Lung microvascular endothelial cell (primary cell): ENCODE measurements at places on chromosomes 11 and 22.

- peak; percentile 89 for DNase-seq
Observed at GRCh38 chr11:13745165-13745564, 76.7 kb downstream of the FAR1 start.

DNA sequence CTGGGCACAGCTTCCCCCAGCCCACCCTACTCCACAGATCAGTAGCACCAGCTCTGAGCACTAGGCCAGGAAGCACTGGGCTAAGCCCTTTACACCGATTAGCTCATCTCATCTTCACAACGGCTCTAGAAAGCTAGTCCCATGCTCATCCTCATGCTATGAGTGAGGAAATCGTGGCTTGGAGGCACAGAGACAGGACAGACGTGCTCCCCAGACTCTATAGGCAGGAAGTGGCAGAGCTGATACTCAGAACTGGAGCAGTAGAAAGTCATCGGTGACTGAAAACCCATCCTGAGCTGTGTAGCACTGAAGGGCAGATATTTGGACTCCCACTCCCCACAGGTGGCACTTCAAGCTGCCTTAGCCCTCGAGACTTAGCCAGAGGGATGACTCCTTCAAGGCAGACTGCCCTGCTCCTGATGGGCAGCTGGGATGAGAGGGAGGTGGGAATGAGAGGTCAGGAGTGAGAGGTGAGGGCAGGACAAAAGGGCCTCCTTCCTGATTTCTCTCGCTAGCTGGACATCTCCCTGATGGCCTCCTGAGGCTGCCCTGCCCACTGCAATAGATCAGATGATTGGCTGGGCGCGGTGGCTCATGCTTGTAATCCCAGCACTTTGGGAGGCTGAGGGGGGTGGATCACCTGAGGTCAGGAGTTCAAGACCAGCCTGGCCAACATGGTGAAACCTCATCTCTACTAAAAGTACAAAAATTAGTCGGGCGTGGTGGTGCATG is 9.7 kb downstream of the CD5 start:
- no peak for DNase-seq

DNA sequence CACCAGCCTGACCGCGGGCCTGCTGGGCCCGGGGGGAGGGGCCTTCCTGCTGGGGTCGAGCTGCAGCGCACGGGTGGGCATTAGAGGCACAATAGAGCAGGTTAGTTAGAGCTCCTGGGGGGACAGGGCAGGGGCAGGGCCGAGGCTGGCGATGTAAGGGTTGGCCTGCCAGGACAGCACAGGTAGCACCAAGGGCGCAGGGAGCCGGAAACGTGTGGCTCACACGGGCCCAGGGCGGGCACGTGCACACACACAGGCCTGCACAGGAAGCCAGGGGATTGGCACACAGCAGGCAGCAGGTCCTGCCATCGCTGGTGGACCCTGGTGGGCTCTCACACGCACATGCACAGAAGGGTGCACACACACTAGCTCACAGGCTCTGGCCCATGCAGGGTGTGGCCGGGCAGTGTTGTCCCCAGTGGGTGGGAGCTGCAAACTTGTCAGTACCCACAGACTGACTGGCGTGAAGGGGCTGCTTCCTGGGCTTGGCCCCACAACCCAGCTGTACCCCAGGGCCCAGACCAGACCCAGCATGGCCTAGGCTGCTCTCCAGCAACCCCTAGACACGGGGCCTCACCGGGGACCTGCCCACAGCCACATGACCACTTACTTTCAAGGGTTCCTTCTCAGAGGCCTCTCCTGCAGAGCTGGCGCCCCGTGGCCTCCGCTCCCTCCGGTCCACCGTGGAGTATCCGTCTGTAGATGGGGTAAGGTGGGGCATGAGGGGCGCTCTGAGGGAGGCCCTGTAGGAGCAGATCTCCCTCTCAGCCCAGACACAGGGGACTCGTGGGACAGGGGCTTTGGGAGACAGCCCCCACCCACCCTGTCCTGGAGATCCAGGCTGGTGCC is 29.9 kb upstream of the TXNRD2 start:
- no peak for DNase-seq

GRCh38 chr11:61062181-61062930 is 39.9 kb upstream of the CD5 start:
- DNase-seq: no peak

GRCh38 chr11:7442588-7443215 is 42.6 kb upstream of the OLFML1 start:
- DNase-seq: peak; percentile 69

DNA sequence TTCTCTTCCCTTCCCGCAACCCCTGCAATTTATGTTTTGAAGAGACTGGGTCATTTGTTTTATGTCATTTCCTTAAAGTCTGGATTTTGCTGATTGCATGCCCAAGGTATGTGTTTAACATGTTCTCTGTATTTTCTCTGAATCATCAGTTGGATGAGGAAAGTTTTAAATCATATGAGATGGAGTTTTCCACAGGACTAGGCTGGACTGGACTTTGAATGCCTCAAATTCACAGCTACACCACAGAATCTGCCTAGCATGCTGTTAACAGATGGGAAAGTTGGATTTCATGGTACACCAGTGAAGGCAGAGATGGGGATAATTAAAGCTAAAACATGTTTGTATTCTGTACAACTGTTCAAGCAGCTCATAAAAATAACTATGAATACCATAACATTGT is 62.6 kb downstream of the CWC15 start:
- DNase-seq: no peak

- DNase-seq: no peak
Observed at GRCh38 chr11:78991681-78992080, 417.0 kb upstream of the NARS2 start.

DNA sequence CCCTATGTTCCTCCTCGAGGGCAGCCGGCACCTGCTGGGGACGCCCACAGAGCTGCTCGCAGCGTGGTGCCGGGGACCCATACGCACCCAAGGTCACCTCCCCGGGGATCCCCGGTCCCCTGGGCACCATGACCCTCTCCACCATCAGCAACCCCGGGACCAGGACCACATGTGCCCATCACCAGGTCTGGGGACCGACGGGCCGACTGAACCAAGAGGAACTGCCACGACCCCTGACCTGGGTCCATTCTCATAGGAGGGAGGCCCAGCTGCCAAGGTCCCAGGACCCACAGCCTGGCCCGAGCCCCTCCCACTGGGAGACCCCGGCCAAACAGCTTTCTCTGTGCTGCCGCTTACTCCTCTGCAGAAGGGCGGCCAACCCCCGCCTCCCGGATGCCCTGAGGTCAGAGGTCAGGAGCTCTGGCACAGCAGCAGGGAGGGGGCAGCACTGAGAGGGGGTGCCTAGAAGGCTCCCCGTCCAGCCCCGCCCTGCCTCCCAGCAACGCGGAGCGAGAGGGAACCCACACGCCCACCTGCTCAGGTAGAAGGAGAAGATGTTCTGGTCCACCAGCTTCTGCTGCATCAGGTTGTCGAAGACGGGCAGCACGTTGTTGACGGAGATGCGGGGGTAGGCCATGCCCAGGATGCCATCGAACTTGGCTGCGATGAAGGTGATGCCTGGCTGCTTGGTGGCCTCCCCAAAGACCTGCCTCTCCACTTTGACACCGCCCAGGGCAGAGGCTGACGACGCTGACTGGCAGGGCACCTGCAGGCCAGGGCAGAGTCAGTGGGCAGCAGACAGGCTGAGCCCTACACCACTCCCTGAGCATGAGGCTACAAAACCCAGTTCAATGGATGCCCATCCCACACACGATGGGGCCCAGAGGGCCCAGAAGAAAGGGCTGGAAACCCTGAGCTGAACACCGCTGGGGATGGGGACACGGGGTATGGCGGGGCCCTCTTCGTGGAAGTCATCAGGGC is 6.6 kb downstream of the CTSD start:
- DNase-seq: no peak

DNA sequence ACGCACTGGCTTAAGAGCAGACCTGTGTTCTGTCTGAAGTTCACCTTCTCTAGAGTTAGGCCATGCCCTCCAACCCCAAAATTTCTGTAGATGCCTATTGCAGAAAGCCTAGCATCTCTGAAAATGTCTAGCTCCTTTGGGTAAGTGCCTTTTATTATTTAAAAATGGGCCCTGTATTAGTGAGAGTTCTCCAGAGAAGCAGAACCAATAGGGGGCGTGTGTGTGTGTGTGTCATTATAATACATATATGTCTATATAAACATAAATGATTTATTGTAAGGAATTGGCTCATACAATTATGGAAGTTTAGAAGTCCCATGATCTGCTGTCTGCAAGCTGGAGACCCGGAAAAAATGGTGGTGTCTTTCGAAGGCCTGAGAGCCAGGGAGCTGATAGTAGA is 144.7 kb downstream of the TTC17 start:
- DNase-seq: peak; percentile 13

- DNase-seq: no peak
Observed at GRCh38 chr11:40354121-40354520, 1105.3 kb downstream of the LRRC4C start.

GRCh38 chr11:130603335-130603906 is 155.0 kb downstream of the ADAMTS15 start:
- no peak for DNase-seq

DNA sequence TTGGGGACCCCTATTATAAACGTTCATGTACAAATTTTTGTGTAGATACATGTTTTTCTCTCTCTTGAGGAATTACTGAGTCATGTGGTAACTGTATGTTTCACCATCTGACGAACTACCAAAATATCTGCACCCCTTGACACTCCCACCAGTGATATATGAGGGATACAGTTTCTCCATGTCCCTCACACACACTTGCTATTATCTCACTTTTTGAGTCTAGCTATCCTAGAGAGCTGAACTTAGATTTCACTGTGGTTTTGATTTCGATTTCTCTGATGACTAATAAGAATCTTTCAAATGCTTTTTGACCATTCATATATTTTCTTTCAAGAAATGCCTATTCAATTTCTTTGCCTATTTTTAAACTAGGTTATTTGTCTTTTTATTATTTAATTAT is 200.2 kb downstream of the PGR start:
- no peak for DNase-seq

- no peak for DNase-seq
Observed at GRCh38 chr11:133162227-133162626, 370.1 kb downstream of the OPCML start.

GRCh38 chr11:104704888-104705287 is 193.4 kb downstream of the CASP12 start:
- peak; percentile 24 for DNase-seq

DNA sequence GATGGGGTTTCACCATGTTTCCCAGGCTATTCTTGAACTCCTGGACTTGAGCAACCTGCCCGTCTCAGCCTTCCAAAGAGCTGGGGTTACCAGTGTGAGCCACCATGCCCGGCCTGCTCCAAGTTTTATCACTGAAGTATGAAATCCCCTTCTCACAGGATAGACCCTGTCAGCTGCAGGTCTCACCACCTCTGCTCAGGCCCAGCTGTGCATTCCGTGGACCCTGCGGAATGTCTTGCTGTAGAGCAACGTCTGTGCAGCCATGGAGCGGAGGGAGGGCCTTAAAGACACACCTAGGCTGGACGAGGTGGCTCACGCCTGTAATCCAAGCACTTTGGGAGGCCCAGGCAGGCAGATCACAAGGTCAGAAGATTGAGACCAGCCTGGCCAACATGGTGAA is 625.4 kb downstream of the BRD1 start:
- DNase-seq: no peak

DNA sequence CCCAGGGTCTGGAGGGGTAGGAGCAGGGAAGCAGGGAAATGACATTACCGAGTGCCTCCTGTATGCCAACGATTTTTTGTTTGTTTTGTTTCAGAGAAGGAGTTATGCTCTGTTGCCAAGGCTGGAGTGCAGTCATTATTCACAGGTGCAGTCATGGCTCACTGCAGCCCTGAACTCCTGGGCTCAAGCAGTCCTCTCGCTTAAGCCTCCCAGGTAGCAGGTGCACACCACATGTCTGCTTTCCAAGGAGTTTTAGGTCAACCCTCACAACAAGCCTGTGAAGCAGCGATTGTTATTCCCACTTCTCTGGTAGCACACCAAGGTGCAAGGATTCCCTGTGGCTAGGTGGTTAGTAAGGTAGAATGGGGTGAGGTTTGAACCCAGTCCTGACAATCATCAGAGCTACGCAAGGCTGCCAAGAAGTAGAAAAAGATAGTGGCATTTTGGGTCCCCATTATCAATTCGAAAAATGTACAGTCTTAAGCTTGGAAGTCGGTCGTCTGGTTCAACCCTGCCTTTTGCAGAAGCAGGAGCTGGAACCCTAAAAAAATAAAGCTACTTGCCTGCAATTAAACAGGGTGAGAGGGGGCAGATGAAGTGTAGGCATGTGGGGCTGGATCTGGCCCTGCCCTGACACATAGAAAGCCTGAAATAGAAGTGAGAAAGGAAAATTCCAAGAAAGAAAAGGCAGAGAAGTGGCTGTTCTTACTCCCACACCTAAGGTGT is 9.1 kb downstream of the UCP3 start:
- no peak for DNase-seq

DNA sequence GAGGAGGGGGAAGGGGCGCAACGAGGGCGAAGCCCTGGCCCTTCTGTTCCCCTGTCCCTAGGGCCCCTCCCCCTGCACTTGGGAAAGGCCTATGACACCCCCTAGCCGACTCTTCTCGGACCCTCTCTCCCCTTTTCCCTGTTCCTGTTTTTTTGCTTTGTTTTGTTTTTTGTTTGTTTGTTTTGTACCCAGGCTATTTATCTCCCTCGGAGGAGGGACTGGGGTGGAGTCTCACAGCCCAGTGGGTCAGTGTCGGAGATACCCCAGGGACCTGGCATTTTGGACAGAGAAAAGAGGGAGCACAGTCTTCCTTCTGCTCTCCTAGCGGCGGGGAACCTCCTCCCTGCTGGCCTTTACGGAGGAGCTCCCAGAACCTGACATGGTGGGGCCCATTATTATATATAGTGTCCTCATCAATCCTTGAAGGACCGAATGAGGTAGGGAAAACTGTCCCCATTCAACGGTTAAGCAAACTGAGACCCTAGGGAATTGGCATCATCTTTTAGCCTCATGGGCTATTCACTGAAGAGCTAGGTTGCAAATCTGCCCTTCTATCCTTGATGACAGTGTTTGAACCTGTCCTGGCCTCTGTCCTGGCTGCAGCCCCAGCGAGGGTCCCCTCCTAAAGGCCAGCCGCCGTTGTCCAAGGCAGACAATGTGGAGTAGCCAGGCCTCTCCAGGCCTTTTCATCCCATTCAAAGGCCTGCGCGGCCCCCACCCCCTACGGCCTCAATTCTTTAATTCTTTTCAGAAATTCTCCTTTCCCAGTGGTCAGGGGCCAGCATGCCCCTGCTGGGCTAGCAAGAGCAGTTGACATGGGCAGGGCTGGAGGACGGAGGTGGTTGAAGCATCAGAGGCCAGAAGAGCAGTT is 911 bp downstream of the EMID1 start:
- no peak for DNase-seq

DNA sequence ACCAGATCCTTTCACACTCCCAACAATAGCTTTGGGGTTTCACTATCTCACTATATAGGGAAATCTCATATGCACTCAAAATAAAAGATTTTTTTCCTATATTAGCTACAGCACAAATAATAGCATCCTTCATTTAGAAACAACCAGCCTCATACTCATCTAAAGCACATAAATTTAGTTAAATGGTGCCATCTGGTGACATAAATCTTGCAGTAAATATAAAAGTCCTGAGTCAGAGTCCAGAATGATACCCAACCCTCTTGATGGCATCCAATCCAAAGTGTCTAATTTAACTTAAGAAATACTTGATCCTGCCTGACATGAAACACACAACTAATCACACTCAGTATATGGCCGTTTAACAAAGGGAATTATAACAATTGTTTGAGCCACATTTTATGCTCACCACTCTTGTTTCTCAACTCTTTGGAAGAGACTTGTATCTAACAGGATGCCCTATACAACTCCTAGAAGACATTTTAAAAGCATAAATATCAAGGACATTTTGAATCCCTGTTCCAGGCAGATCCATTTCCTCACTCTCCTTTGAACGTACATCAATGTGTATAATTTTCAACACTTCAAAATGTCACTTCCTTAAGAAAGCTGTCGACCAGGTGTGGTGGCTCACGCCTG is 36.2 kb downstream of the DLG2 start:
- DNase-seq: peak; percentile 4
